ENCODE measurements at places on chromosomes 5 and 9. TPM values are rescaled to one million over a fixed set of nuclear protein-coding genes. Genes with fewer than 3 reads are reported as not detected.

DNA sequence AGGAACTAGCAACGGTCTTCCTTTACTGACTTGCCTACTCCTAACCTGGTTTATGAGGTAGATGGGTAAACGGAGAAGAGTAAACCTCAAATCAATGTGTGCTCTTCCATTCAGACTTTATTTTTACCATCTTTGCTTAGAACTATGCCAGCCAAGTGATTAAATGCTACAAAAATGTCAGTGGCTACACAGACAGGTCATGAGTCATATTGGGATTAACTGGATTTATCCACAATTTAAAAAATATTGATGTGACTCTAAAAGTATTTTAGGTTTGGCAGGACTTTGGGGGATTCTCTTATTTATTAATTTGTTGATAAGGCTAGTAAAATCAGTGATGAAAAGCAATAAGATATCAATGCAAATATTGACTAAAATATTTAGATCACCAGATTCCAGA, 275.0 kb downstream of the PLK2 start:
- DNase-seq: no peak
- H3K4me1 ChIP-seq: no peaks in the 10 kb centered on the region
- no peak overlapping the region for H3K27ac ChIP-seq
- H3K27me3 ChIP-seq: no peaks in the 10 kb centered on the region
- no peak overlapping the region for H3K4me3 ChIP-seq
- no peaks in the 10 kb centered on the region for H3K36me3 ChIP-seq

DNA sequence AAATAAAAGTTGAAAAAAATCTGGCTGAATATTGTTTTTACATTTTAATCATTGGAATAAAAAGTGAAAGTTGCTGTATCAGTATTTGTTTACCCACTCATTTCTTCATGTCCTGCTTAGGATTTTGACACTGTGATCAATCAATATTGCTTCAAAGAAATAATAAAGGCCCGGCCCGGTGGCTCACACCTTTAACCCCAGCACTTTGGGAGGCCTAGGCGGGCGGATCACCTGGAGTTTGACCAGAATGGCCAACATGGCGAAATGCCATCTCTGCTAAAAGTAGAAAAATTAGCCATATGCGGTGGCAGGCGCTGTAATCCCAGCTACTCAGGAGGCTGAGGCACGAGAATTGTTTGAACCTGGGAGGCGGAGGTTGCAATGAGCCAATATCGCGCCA, 93.7 kb upstream of the CTNND2 start:
- no peak overlapping the region for H3K4me3 ChIP-seq
- H3K27me3 ChIP-seq: no peaks in the 10 kb centered on the region
- H3K27ac ChIP-seq: no peak overlapping the region
- H3K4me1 ChIP-seq: no peaks in the 10 kb centered on the region
- no peak for DNase-seq

- H3K4me3 ChIP-seq: no peak overlapping the region
- no peaks in the 10 kb centered on the region for H3K27me3 ChIP-seq
- no peaks in the 10 kb centered on the region for H3K4me1 ChIP-seq
These were observed 11.4 kb upstream of the MACIR start for GRCh38 chr5:103247118-103247517.

DNA sequence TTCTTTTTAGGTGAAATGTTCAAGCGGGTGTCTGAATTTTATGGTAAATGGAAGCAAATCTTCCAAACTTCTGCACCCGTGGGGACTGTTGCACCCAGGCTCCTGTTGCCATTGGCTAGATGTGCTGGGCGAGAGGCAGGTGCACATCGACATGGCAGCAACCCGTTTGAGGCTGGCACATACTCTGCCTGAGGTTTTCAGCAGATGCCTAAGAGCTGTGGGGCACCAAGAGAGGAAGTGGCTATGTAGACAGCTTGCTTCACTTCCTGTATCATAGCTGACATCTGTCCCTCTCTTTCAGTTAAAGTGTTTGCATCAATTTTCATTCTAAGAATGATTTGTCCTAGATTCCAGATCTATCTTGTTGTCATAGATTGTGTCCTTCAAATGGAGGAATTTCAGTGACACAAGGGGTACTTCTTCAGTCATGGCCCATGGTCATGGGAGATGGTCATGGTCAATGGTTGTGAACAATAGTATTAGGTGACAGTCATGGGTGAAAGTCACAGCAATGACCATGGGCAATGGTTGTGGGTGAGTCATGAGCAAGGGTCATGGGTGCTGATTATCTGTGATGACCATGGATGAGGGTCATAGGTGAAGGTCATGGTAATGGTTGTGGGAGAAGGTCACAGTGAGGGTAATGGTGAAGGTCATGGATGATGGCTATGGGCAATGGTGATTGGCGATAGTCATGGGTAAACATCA, 115.1 kb upstream of the IRX4 start:
- DNase-seq: no peak
- no peak overlapping the region for H3K4me3 ChIP-seq
- no peaks in the 10 kb centered on the region for H3K36me3 ChIP-seq
- no peaks in the 10 kb centered on the region for H3K27me3 ChIP-seq

DNA sequence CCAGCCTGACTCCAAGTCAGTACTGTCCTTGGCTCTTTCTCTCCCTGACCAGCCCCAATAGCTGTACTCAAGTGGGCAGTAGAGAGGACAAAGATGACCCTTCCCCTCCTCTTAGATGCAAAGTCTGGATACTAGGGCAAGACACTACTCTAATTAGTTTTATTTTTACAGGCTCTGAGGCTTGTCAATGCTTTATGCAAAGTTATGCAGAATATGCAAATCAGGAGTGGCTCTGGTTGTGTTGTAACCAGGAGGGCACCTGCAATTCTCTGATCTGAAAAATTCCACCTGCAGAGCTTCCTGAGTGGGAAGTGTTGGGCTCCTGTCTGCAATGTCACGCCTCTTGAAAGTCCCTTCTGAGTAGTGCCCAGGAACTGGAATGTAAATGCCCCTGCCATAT, 201.5 kb downstream of the RGS3 start:
- no peak overlapping the region for H3K4me3 ChIP-seq
- no peaks in the 10 kb centered on the region for H3K36me3 ChIP-seq
- H3K4me1 ChIP-seq: no peaks in the 10 kb centered on the region
- H3K27me3 ChIP-seq: peaks cover 5% of the 10 kb centered on the region
- H3K27ac ChIP-seq: no peak overlapping the region

DNA sequence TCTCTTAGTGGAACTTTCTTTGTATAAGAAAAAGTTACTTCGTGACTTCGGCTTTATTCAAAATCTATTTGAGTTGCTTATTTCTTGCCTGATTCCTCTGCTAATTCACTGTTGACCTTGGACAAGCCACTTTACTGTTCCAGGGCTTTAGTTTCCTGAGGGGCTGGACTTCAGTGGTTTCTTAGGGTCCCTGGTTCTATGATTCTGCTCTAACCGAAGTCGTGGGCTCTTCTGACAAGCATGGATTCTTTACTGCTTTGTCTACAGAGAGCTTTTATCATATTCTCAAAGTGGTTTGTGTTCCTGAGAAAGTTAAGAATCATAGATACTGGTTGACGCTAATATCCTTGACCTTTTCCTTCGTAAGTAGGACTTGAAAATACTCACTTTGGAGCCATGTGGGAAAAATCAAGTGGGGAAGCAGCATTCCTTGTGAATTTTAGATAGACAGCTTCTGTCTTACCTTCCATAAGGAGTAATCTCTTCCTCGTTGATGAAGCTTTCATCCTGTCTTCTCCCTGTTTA, 21.1 kb downstream of the EXOSC2 start:
- H3K27me3 ChIP-seq: no peaks in the 10 kb centered on the region
- H3K27ac ChIP-seq: no peak overlapping the region
- H3K4me1 ChIP-seq: peaks cover 26% of the 10 kb centered on the region
- H3K4me3 ChIP-seq: peak overlapping the region; percentile 95
- no peak for DNase-seq

GRCh38 chr9:129446828-129447550, 173.9 kb downstream of the C9orf50 start:
- peaks cover 11% of the 10 kb centered on the region for H3K4me1 ChIP-seq
- H3K36me3 ChIP-seq: no peaks in the 10 kb centered on the region
- H3K27me3 ChIP-seq: no peaks in the 10 kb centered on the region
- no peak overlapping the region for H3K4me3 ChIP-seq
- H3K27ac ChIP-seq: no peak overlapping the region

DNA sequence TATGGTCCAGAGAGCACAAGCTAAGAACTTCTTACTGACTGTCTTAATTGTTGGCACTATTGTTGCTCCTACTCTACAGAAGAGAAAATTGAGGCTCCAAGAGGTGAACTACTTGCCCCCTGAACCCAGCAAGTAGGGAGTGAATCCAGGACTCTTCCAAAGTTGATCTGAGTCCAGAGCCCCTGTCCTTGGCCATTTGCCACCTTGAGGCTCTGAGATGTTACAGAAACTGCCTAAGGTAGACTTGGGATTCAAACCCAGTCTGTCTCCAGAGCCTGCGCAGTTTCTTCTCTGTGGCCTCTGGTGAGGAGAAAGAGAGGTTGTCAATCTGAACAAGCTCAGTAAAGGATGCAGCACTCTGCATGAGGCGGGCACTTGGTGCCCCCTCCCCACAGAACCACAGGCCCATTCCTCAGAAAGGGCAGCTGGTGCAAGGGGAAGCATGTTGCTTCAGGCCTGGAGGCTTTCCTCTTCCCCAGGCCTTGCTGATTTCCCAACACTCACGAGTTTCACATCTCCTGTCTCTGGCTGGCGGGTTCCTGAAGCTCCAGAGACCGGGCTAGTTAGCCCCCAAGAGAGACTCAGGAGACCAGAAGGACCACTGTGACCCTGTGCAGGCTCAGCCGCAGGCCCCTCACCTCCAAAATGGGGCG, 2.9 kb upstream of the LCP2 start:
- no peak for DNase-seq
- H3K27ac ChIP-seq: peak overlapping the region; percentile 26
- no peaks in the 10 kb centered on the region for H3K27me3 ChIP-seq
- no peak overlapping the region for H3K4me3 ChIP-seq
- H3K36me3 ChIP-seq: no peaks in the 10 kb centered on the region

DNA sequence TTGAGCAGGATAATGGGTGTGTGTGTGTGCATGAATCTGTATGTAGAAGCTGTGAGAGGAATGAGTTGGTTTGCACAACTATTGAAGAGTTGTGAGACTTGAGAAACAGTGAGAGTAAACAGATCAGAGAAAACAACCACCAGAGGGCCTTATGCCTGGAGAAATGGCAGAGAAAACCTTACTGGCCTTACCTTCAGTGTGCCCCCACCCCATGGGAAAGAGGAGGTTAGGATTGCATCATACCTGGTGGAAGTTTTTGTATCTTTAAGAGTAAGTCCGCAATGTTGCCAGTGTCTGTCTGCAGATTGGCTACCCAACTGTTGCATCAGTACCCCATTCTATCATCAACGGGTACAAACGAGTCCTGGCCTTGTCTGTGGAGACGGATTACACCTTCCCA, 1909.4 kb upstream of the WWC1 start:
- no peaks in the 10 kb centered on the region for H3K36me3 ChIP-seq
- no peaks in the 10 kb centered on the region for H3K27me3 ChIP-seq
- H3K27ac ChIP-seq: no peak overlapping the region
- no peak for DNase-seq

- H3K36me3 ChIP-seq: peaks cover 15% of the 10 kb centered on the region
- H3K27ac ChIP-seq: no peak overlapping the region
- H3K4me1 ChIP-seq: no peaks in the 10 kb centered on the region
- no peaks in the 10 kb centered on the region for H3K27me3 ChIP-seq
- no peak overlapping the region for H3K4me3 ChIP-seq
- no peak for DNase-seq
These were observed 39.2 kb downstream of the GRAMD2B start for GRCh38 chr5:126462239-126463014.

- DNase-seq: no peak
- H3K36me3 ChIP-seq: no peaks in the 10 kb centered on the region
- no peaks in the 10 kb centered on the region for H3K27me3 ChIP-seq
These were observed 22.4 kb upstream of the PTPDC1 start for GRCh38 chr9:94061864-94062263.

DNA sequence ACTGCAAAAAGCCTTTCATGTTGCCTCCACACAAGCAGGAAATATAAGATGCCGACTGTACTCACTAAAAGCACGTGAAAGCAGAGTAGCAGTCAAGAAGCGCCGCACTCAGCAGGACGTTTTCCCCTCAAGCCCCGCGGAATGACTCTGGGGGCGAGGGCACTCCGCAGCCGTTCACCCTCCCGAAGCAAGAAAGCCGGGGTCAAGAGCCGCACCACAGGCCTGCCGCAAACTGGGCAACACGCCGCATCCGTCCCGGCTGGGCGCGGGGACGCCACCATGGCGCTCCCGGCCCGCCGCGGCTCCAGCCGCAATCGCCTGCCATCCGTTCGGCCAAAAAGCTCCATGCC, 364 bp downstream of the RPS6 start:
- peak overlapping the region; percentile 89 for H3K27ac ChIP-seq
- no peaks in the 10 kb centered on the region for H3K27me3 ChIP-seq
- H3K4me1 ChIP-seq: peaks cover 21% of the 10 kb centered on the region
- H3K36me3 ChIP-seq: peaks cover 45% of the 10 kb centered on the region

GRCh38 chr5:140196115-140196814, 21.3 kb downstream of the CYSTM1 start:
- no peaks in the 10 kb centered on the region for H3K27me3 ChIP-seq
- no peak overlapping the region for H3K4me3 ChIP-seq
- H3K36me3 ChIP-seq: peaks cover 11% of the 10 kb centered on the region
- no peaks in the 10 kb centered on the region for H3K4me1 ChIP-seq
- H3K27ac ChIP-seq: no peak overlapping the region

DNA sequence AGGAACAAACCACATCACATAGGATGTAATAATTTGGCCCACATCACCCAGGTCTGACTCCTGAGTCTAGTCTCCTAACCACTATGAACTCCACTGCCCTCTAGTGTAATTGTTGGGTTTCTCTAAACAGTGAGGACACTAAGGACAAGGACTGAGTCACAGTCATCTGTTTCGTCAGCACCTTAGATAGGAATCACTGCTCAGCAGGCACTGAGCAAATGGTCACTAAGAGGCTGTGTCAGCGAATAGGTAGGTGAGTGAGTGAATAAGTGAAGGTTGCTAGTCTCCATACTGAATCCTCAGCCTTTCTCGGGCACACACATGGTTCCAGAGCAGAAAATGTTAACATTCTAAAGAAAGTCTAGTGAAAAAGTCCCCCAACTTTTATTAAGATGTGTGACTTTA, 278.6 kb downstream of the SPOCK1 start:
- H3K27me3 ChIP-seq: no peaks in the 10 kb centered on the region
- H3K4me3 ChIP-seq: no peak overlapping the region
- no peaks in the 10 kb centered on the region for H3K4me1 ChIP-seq

GRCh38 chr5:88833371-88834130, 49.4 kb downstream of the MEF2C start:
- no peaks in the 10 kb centered on the region for H3K27me3 ChIP-seq
- DNase-seq: no peak
- no peaks in the 10 kb centered on the region for H3K36me3 ChIP-seq
- peak overlapping the region; percentile 17 for H3K4me3 ChIP-seq
- peak overlapping the region; percentile 24 for H3K27ac ChIP-seq

DNA sequence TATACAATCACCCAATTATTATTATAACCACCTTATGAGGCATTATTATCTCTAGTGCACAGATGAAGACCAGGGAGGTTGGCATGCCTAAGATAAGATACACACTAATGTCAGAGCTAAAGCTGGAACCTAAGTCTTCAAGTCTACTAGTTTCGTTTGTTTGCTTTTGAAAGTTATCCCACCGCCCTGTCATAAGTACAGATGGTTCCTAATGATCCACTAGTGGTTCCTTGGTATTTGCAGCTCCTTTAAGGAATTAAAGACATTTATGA, 14.1 kb downstream of the NDUFA8 start:
- H3K27me3 ChIP-seq: no peaks in the 10 kb centered on the region
- peaks cover 10% of the 10 kb centered on the region for H3K4me1 ChIP-seq
- no peak overlapping the region for H3K27ac ChIP-seq
- no peak for DNase-seq
- peaks cover 57% of the 10 kb centered on the region for H3K36me3 ChIP-seq
- H3K4me3 ChIP-seq: no peak overlapping the region

PCDHB11 gene
- total RNA-seq: 2.0 TPM

PLEKHG4B gene
- 2.0 TPM for total RNA-seq

GPR150 gene
- total RNA-seq: 0.49 TPM

WDR38 gene
- total RNA-seq: not detected

OBP2B gene
- not detected for total RNA-seq

ADCY2 gene
- total RNA-seq: 0.17 TPM

STPG3 gene
- total RNA-seq: not detected

LCN2 gene
- total RNA-seq: 14.3 TPM

All from upper lobe of right lung (tissue), 1 donor.